ENCODE measurements at places on chromosomes 11 and 22.

GRCh38 chr22:30277547-30278344, 11.1 kb upstream of the OSM start:
- no peak for DNase-seq

DNA sequence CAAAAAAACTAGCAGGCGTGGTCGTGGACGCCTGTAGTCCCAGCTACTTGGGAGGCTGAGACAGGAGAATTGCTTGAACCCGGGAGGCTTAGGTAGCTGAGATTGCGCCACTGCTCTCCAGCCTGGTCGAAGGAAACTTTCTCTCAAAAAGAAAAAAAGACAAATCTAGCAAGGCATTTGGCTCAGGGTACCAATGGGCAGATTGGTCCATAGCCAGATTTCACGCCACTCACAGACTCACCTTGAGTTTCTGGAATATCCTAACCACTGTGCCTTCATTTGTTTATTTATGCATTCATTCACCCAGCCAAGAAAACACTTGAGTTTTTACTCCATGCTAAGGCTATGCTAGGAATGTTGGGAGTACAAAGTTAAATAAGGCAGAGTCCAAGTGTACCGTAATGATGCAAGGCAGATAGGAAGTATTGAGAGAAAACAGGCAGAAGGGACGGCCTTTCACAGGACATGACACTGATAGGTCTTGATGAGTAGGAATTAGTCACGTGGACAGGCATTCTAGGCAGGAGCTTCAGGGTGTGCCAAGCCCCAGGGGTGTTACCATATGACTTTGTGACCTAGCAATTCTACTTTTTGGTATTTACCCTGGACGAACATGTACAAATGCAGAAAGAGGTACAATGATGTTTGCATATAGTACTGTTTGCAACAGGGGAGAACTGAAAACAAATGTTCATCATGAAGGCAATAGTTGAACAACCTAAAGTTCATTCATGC, 3.0 kb upstream of the PACSIN3 start:
- DNase-seq: no peak

DNA sequence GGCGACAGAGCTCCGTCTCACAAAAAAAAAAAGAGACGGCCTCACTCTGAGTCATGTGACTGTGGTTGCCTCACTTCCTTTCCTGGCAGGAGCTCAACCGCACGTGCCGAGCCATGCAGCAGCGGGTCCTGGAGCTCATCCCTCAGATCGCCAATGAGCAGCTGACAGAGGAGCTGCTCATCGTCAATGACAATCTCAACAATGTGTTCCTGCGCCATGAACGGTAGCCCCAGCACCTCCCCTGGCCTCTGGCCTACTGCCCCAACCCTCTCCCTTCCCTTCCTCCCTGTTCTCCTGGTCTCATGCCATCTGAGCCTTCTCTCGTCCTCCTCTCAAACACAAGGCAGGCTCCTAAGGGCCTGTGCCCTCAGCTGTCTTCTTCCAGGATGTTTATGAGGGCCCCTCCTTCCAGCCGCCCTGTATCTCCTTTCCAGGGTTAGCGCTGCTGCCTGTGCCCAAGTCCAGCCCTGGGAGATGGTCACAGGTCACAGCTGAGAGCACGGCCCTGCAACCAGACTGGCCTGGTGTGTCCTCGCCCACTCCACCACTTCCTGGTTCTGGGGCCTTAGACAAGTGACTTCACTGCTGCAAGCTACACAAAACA, 30.7 kb downstream of the TOM1 start:
- no peak for DNase-seq

DNA sequence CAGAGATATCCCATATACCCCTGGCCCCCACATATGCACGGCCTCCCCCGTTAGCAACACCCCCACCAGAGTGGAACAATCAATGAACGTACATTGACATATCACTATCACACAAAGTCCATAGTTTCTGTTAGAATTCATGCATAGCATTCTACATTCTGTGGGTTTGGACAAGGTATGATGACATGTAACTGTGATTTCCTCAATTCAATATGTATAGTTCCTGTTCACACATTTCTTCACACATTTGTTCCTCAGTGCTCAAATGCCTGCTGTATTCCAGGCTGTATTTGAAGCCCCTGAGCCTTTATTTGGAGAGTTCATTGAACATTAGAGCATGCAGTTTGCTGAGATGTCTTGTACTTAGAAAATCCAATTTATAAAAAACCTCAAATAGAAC, 69.9 kb downstream of the PTPRJ start:
- DNase-seq: no peak

GRCh38 chr11:47797633-47798032, 30.5 kb upstream of the FNBP4 start:
- no peak for DNase-seq

DNA sequence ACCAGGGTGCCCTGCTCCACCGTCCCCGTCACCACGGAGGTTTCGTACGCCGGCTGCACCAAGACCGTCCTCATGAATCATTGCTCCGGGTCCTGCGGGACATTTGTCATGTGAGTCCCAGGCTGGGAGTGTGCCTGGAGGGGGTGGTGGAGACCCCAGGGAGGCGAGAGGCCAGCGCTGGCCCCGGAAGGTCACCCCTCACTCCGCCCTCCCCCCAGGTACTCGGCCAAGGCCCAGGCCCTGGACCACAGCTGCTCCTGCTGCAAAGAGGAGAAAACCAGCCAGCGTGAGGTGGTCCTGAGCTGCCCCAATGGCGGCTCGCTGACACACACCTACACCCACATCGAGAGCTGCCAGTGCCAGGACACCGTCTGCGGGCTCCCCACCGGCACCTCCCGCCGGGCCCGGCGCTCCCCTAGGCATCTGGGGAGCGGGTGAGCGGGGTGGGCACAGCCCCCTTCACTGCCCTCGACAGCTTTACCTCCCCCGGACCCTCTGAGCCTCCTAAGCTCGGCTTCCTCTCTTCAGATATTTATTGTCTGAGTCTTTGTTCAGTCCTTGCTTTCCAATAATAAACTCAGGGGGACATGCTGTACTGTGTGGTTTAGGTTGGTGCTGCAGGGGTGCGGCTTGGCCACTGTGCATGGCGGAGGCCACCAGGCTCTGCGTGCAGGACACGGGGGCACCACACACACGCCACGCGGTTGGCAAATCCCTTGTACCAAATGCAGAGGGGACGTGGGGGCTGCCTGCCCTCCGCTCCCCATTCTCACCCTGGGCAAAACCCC, 35.4 kb downstream of the MUC2 start:
- DNase-seq: no peak

DNA sequence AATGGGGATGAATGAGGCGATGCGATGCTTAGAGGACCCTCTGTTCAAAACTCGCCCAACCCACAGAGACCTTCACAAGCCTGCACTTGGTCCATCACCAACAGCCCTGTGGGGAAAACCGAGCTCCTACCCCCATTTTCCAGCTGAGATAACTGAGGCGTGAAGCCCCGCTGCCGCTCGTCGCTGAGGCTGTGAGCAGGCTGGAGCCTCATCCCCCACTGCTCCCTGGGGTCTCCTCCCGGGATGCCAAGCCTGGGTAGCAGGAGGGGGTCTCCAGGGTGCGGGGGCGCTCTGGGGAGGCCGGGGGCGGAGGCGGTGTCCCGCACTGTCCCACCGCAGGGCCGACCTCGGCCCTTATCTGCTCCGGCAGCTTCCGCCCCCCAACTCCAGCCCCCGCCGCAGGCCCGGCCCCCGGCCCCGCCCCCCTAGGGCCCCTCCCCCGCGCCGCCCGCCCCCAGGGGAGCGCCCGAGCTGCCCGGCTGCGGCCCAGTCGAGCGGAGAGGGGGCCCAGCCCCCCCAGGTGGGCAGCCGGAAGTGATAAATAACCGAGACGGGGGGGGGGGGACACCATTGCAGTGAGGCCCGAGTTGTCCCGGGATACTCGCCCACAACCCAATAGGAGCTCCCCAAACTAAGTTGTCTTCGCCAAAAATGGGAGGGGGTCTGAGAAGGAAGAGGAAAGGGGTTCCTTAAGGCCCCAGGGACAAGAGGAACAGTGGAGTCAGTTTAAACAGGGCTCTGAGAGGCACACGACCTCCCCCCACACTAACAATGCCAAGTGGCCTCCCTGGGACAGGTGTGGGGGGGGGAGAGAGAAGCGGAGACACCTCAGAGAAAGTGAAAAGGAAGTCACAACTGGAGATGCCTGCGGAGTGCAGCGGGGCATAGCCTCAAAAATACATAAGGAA, 8.3 kb upstream of the SLC39A13 start:
- no peak for DNase-seq

DNA sequence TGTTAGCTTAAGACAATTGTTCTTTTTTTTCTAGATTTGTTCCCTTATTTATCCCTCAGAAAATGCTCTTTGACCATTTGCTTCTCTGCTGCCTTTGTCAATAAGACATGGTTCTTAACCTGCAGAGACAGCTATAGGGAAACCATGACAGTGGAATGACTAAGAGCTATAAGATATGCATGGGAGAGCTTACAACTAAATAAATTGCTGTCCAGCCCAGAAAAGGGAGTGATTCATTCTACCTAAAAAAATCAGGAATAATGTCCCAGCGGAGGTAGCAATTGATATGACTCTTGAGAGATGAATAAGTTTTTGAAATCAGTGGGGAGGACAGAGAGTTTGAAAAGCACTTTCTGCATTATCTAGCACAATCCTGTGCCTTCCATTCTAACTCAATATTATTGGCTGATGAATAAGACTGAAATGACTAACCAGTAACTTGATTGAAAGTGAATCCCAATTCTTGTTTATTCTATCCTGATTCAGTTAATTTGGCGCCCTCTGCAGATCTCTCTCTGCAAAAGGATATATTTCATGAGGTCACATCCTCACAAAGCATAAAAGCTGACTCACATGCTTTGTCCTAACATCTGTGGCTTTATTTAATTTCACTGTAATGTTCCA, 680.5 kb upstream of the API5 start:
- DNase-seq: no peak

DNA sequence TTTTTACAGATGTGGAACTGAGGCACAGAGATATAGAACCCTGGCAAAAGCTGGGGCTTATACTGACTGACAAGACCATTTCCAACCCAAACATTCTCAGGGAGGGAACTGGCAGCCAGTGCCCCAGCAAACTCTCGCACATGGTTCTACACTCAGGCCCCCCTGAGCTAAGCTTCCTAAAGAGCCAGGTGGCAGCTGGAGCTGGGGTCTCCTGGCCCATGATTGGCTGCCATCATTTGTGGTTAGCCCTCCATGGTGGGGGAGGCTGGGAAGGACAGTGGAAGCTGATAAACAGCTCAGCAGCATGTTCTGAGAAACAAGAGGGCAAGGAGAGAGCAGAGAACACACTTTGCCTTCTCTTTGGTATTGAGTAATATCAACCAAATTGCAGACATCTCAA, at the start of gene RAG1:
Gene RAG1 (plus strand): TSS at position 314 of the 400 bp plus-strand sequence. CDS start 5,298 bp downstream, outside the sequence.
- no peak for DNase-seq

DNA sequence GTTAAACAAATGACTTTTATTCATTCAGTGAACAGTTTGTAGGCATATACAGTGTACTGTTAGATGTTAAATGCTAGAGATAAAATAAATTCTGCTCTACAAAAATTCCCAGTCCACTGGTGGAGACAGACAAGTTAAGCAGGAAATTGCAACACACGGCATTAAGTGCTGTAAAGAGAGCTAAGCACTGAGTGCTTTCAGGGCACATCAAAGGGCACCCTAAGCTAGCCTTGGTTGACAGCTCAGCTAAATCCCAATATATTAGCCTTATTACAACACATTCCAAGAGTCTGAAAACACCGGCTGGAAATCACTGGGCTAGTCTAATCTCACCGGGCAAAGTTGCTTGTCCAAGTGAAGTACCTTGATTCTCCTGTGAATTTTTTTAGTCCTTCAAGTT, 55.1 kb downstream of the NOX4 start:
- no peak for DNase-seq

Data from cortex of kidney (tissue), 1 donor.